ENCODE measurements at places on chromosomes 4 and X.

- no peak for DNase-seq
These were observed 23.0 kb downstream of the GAB3 start for GRCh38 chrX:154727871-154728270.

DNA sequence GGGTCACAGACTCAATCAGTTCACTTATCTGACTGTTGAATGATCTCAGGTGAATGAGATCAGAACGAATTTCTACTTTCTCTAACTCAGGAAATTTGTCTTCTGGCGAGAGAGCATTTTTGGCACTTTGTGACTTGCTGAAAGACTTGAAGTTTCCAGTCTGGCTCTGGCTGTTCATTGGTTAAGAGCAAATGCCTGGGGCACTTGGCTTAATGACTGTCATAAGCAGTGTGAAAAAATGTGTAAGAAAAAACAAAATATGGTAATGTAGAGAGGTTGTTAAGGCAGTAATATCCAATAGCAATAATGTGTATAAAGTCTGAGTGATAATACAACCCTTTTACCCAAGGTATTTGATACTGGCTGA, 71.3 kb upstream of the PGRMC2 start:
- DNase-seq, result no peak

DNA sequence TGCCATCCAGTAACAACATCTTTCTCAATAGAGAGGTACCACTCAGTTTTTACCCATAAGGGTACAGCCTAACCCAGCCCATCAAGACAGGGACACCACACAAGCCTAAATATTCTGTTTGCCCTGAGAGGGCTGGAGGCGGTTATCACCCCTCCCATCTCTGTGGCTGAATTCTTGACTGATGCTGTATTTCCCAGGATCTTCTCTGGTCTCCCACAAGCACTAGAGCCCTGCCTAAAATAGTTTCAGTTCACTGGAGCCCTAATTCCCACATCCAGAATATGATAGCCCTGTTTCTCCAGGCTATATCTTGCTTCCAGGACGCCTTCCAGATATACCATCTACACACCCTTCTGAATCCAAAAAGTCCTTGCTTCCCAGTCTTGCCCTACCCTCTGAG, 91.6 kb upstream of the NMU start:
- DNase-seq, result no peak

DNA sequence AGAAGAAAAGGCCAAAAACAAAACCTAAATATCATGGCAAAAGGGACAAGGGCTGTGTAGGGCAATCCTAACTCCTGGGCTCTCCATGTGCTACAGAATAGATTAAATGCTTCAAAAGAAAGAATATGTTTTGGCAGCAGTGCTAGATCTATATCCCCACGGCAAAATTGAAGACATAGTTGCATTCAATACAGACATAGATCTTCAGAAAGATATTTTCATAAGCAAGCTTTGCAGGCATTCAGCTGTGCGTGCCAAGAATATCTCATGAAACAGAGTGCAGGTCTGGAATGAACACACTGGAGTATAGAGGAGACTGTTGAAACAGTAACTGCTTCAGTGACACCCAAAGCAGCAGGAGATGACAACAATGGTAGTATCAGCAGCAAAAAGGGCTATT, 1476.9 kb downstream of the ARAP2 start:
- DNase-seq, result no peak

GRCh38 chr4:121923306-121923705, 28.6 kb downstream of the TRPC3 start:
- DNase-seq, result no peak

GRCh38 chrX:16082470-16083085, 40.8 kb upstream of the GRPR start:
- no peak for DNase-seq

DNA sequence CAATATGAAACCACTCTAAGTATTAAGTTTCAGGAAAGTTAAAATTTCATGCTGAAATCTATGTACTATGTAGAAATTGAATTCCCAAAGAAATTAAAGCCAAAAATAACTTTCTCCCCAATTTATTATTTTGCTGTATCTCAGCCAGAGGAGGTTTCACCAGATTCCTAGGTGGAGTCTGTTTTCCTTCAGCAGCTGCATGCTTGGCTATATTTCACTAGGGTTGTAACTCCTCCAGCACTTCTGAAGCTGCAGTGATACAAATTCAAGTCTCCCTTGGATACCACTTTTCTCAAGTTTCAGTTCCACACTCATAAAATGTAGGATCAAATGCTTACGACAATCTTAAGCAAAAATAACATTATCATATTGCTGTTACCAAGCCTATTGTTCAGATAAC, 41.2 kb upstream of the ZC4H2 start:
- no peak for DNase-seq

GRCh38 chrX:153685156-153685536, 2.6 kb upstream of the SLC6A8 start:
- DNase-seq, result no peak

DNA sequence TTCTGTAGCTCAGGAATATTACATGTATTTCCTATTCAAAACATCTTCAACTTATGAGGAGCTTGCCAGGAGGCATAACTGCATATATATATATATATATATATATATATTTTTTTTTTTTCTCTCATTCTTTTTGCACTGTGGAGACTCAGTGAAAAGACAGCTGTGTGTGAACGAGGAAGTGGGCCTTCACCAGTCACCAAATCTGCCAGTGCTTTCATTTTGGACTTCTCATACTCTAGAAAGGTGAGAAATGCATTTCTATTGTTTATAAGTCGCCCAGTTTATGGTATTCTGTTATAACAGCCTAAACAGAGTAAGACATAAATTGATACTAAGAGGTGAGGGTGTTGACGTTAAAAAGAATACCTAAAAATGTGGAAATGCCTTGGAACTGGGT, 710.6 kb downstream of the TRAM1L1 start:
- DNase-seq, result no peak

Measured in activated CD4-positive, alpha-beta T cell treated with anti-CD3 and anti-CD28 coated beads, Interleukin-2, amount 50 U/mL, for 48 hours (primary cell).